Omental fat pad (tissue), 4 donors: ENCODE measurements at places on chromosomes 2 and 18. TPM values are rescaled to one million over a fixed set of nuclear protein-coding genes. Genes with fewer than 3 reads are reported as not detected.

DNA sequence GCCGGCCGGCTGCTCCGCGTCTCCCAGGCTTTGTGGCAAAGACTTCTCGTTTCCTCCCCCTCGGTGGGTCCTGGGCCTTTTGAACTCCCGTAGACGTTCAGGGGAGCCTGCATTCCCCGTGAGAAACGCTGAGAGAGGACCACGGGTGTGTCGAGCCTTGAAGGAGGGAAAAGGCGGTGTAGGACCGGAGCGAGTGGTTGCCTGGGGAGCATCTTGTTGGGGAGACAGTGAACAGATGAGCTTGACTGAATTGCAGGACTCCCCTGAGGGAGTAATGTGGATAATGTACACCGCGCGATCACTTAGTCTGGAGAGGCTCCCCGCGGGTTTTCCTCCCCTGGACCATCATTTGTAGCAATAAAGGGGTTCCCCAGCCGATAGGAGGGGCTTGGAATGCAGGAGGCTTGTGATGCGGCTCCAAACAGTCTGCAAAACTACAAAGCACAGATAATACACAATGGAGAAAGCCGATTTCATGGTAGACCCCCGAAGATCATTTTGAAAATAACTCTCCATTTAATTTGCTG lies 769 bp downstream of the ALMS1 start:
- peak; percentile 23 for DNase-seq

The OXER1 gene
- total RNA-seq, result 0.44 TPM

DNA sequence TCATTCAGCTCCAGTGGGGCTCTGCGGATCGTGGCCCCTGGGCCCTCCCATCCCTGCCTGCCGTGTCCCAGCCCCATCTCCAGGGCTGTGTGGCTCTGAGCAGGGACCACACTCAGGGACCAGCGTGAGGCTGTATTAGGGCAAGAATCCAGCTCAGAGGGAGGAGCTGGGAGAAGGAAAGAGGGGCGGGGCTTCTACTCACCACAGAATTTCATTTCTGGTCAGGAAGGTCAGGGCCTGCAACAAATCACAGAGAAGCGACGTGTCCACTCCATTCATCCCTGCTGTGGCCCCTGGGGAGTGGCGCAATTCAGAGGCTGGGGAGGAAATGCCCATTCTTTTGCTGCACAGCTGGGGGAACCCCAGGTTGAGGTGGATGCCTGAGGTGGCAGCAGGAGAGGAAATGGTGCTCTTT lies 828 bp downstream of the CIB4 start:
- no peak for DNase-seq

The ELOA2 gene
- not detected for total RNA-seq

The ANKRD30B gene
- total RNA-seq, result 0.37 TPM

DNA sequence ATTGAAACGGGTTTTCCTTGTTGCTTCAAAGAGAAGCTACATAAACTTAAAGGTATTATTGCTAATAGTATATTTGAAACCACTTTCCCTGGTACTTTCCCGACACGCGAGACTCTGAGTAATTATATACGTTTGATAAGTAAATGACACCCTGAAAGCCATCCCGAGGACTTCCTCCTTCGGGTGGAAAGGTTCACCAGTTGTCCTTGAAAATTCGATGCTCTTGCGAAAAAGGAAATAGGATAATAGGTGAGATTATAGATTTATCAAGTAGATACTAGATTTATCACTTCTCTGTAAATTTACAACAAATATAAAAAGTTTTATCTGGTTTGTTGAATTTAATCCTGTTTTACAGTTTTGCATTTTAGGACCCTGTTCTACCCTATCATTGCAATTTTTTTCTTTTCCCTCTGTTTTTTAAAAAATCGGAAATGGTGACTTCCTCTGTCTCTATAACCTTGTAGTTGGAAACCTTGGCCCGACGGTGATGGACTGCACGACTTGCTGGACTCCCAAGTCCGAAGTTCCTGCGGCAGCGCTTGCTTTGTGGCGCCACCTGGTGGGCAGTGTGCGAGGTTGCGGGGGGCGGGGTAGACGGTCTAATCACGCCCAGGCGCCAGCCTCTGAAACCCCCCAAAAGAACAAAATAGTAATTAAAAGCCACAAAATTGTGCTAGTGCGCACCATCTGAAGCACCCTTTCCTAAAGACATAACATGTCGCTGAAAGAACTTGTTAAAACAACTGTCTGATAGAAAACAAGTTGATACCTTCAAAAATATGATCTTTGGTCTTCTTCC lies 972 bp upstream of the DLX2 start:
- peak; percentile 70 for DNase-seq
